ENCODE measurements at places on chromosomes 5 and 9.
A peak's percentile ranks its signal among the peaks of the same experiment; 100 is the strongest.

GRCh38 chr9:113624721-113625120, 161.2 kb downstream of the RGS3 start:
- no peak for DNase-seq

DNA sequence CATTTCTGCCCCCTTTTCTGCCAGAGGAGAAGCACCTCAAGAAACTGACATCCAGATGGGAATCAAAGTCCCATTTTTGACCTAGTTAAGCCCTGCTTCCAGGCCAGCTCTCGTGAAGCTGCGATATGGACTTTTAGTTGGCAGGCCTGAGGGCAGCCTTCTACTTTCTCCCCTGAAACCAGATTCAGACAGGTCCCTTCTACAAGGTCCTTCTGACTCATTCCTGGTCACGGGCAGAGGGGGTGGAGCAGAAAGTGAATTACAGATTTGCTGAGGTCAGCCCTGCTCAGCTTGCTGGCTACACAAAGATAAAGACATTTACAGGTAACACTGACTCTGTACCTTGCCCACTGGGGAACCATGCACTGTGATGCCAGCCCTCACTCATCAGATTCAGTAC, 52.8 kb upstream of the TUT7 start:
- DNase-seq = peak; percentile 33

- DNase-seq = no peak
Measured at GRCh38 chr9:122389195-122389594, 18.4 kb downstream of the PTGS1 start.

- no peak for DNase-seq
Measured at GRCh38 chr9:105391288-105391687, 56.5 kb upstream of the FSD1L start.

GRCh38 chr5:2217219-2217618, 334.5 kb upstream of the IRX4 start:
- DNase-seq = no peak

DNA sequence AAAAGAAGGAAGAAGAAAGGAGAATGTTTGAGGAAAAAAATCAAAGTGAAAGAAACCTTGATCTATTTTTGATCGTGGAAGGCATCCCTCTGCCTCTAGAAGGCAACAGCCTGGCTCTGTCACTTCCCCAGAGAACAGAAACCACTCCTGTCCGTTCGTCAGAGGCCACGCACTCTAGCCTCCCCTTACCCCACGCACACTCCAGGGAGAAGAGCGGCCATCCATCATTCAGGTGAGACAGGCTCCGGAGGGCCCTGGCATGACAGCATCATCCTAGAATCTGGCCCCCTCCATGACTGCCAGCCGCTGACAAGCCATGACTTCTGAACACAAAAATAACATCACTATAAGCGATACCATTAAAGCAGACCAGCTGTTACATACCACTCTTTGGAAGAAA, 135.8 kb downstream of the ROR2 start:
- DNase-seq = no peak

DNA sequence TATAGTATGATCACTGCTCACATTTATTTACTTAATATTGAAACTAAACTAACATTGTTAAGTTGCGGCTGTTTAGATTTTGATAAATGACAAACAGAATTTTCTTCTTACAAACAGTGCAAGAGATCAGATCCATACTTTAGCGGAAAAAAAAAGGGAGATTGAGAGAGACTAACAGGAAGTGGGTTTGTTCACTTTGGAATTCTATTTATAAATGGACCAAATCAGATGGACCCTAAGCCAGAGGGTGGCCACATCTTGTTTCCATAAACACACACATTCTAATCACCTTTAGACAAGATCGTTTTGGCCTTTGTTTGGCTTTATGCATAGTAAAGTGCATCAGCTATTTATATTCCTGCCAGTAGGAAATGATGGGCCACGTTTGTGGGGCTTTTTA, 381.4 kb upstream of the CD180 start:
- no peak for DNase-seq

DNA sequence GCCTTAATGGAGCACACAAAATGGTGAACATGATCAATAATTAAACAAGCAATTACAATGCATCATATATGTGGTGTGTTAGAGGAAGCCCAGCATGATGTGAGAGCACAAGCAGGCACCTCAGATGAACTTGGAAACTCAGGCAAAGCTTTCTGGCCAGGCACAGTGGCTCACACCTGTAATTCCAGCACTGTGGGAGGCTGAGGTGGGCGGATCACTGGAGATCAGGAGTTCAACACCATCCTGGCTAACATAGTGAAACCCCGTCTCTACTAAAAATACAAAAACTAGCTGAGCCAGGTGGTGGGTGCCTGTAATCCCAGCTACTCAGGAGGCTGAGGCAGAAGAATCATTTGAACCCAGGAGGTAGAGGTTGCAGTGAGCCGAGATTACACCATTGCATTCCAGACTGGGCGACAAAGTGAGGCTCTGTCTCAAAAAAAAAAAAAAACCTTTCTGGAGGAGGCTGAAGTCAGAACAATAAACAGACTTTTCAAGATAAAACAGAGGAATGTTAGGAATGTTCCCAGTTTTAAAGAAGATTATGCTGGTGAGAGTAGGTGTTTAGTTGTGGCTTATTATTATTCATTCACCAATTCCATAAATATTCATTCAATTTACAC, 159.4 kb downstream of the CEMIP2 start:
- DNase-seq = peak; percentile 1

- DNase-seq = peak; percentile 76
Measured at GRCh38 chr5:58462154-58462553, 2.3 kb upstream of the PLK2 start.

- peak; percentile 19 for DNase-seq
Measured at GRCh38 chr5:133876266-133876665, 92.2 kb downstream of the C5orf15 start.
